ENCODE measurements at places on chromosomes 7 and 10.

GRCh38 chr7:110940756-110941155 lies 150.2 kb upstream of the LRRN3 start:
- DNase-seq, result no peak

GRCh38 chr7:91634485-91635177 lies 245.9 kb downstream of the MTERF1 start:
- DNase-seq, result no peak

DNA sequence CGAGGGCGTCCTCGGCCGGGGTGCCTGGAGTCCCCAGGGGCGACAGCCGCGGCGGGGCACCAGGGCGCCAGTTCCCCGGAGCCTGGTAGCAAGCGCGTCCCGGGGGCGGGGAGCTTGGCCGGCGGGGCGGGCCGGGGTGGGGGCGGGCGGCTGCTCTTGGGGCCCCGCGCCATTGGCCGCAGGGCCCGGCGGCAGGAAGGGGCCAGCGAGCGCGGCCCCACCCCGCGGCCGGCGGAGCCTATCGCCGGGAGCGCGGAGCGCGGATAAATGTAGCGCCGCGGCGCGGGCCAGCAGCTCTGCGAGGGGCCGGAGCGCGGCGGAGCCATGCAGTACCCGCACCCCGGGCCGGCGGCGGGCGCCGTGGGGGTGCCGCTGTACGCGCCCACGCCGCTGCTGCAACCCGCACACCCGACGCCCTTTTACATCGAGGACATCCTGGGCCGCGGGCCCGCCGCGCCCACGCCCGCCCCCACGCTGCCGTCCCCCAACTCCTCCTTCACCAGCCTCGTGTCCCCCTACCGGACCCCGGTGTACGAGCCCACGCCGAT lies at the start of gene HHEX:
Gene HHEX (plus strand): TSS at position 293 of the 548 bp plus-strand sequence. CDS start 32 bp downstream, at position 325.
- DNase-seq, result no peak

GRCh38 chr7:152399344-152399743 lies 36.5 kb downstream of the KMT2C start:
- DNase-seq, result no peak

- no peak for DNase-seq
Observed at GRCh38 chr7:37718585-37718984, 35.0 kb downstream of the GPR141 start.

GRCh38 chr7:99235925-99236324 lies 28.0 kb upstream of the KPNA7 start:
- no peak for DNase-seq

GRCh38 chr7:50727711-50728110 lies 55.0 kb downstream of the GRB10 start:
- DNase-seq, result no peak

DNA sequence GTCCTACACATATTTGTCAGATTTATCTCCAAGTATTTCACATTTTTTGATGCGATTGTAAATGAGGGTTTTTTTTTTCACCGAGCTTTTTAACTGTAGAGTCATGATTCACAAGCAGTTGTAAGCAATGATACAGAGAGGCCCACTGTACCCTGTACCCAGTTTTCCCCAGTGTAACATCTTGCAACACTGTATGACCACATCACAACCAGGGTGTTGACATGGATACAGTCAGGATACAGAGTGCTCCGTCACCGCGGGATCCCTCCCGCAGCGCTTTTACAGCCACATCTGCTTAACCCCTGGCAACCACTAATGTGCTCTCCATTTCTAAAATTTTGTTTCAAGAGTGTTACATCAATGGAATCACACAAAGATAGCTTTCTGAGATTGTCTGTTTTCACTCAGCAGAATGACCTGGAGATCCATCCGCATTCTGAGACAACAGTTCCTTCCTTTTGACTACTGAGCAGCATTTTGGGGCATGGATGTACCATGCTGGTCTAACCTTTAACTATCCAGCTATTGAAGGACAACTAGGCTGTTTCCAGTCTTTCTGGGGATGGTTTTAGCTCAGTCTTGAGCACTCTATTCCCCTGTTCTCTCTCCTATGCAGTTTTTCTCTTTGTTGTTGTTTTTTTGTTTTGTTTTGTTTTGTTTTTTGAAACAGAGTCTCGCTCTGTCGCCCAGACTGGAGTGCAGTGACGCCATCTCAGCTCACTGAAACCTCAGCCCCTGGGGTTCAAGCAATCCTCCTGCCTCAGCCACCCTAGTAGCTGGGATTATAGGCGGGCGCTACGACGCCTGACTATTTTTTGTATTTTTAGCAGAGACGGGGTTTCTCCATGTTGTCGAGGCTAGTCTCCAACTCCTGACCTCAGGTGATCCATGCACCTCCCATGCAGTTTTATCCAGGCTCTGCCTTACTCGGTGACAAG lies 25.9 kb downstream of the GPRIN2 start:
- DNase-seq, result no peak

DNA sequence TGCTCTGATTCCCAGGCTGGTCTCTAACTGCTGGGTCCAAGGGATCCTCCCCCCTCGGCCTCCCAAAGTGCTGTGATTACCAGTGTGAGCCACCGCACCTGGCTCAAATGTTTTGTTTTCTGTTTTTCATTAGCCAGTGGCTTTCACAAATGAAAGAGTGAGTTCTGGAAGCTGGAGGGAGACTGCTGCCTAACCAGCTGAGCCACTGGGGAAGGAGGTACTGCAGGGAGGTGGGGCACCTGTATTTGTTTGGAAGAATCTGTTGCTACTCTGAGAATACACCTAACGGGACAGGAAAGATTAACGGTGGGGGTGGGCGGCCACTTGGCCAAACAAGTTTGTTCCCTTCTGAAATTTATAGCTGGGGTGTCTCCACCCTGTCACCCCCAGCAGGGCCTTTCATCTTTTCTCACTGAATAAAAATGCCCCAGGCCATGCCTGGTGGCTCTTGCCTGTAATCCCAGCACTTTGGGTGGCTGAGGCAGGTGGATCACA lies 4.7 kb downstream of the STOX1 start:
- DNase-seq, result no peak

DNA sequence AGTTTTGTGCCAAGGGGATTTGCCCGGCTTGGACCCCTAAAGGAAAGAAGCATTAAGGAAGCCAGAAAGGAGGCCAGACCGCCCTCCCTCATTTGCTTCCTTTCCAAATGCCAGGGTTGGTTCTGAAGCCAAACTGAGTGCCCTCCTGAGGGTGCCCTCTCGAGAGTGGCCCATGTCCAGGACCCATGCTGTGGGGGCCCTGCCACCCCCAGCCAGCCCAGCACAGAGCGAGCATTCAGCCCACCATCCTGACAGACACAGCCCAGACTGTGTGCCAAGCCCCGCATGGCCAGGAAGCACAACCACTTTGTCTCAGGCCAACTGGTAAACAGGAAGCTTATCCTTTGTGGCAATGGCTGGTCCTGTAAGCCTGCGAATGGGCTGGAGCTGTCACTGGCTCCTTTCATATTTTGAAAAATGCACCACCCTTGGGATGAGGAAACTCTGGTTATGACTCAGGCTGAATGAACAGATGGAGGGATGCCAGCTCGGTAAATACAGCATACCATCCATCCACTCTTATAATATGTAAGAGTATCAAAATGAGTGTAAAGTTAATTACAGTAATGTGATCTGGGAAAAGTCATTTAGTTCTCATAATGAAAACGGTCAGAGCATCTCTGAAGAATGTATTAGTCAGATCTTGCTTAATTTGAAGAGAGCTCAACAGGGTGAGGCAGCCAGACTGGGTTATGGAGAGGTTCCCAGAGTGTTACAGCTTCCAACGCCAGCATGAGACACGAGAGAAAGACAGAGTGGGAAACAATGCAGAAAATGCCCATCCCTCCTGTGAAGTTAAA lies 65.0 kb downstream of the STK17A start:
- DNase-seq, result peak; percentile 75

- DNase-seq, result no peak
Observed at GRCh38 chr7:14793151-14793550, 109.4 kb downstream of the DGKB start.

GRCh38 chr7:128145191-128145590 lies 95.9 kb upstream of the LEP start:
- no peak for DNase-seq

GRCh38 chr10:103529539-103529938 lies 36.0 kb downstream of the NEURL1 start:
- no peak for DNase-seq

DNA sequence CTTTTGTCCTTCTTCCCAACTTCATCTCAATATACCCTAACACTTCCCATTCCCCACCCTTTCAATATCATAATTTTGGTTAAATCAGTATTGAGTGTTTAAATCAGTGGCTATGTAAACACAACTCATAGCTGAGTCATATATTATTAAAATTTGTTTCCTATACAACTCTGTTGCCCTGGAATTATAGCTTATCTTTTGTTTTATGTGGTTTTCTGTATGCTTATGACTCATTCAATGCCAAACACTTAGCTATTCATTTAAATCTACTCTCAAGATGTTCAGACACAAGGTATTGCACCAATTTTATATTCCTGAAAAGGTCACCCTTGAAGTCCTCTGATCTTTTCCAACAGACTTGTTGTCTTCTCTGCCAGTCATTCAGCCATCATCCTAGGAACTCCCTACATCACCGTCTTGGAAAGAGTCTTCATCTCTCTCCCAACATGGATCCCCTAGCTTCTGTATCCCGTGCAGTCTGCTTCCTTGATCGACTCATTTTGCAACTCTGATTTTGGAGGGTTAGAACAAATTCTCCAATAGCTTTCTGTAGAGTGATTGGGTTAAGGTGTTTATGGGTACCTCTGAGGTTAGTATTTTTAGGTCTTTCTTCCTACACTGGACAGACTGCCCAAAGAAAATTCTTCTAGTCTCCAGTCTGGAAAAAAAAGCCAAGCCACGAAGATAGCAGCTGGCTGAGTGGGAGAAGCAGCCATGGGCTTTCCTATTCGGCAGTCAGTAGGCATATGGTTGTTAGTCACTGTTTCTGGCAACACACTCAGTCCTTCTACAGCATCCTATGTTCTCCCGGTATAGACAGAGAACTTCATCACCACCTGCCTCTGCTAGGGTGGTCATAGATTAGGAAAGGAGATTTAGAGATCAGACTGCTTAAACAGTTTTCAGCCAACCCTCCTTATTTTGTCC lies 102.1 kb downstream of the CRPPA start:
- no peak for DNase-seq

GRCh38 chr7:27188386-27189294 lies 3.6 kb upstream of the HOXA11 start:
- no peak for DNase-seq

GRCh38 chr10:36114141-36114540 lies 472.0 kb upstream of the FZD8 start:
- DNase-seq, result no peak

- DNase-seq, result no peak
Observed at GRCh38 chr7:27442455-27442854, 199.9 kb downstream of the EVX1 start.

DNA sequence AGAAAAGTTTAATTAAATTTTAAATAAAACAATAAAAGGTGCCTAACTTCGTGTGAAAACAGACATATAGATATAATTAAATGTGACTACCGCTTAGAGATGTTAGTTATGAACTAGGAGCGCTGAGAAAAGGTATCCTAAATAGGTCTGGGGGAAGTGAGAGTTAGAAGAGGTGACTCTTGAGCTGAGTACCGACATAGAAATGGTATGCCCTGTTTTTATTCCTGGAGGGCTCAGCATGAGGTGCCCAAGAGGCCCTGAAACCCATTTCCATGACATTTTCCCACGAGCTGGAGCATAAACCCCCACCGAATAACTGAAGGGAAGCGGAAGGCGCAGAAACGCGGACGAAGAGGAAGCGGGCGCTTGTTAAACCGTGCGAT lies 433 bp upstream of the STARD3NL start:
- DNase-seq, result no peak

DNA sequence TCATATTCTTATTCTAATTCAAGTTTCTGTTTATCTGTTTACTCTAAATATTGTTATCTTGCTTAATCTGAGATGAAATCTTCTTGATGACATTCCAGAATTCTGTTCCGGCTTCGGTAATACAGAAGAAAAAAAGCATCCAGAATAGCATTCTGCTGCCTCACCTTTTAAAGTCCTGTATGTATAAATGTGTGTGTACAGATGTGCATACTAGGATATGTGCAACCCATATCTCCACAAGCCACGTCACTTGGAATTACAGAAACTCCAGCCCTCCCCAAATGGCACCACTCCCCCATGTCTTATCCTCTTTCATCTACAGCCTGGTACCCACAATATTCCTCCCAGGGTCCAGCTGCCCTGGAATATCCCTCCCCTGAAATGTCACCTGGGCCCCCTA lies 27.9 kb upstream of the USP6NL start:
- DNase-seq, result no peak

DNA sequence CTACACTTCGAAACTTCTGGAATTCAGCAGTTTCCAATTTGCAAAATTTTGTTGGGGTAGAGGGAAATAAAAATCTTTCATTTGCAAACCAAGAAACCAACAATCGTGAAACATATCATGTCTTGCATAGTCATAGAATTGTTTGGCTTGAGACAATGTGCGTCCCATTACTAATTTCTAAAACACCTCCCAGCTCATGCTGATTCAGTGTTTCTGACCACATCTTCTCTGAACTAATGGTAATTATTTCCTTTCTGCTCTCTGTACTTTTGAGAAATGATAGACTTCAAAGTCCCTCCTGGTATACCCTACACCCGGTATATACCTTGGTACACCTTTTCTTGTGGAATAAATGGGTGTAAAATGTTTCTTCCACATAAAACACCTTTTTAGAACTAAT lies 41.8 kb upstream of the TSPAN13 start:
- no peak for DNase-seq

DNA sequence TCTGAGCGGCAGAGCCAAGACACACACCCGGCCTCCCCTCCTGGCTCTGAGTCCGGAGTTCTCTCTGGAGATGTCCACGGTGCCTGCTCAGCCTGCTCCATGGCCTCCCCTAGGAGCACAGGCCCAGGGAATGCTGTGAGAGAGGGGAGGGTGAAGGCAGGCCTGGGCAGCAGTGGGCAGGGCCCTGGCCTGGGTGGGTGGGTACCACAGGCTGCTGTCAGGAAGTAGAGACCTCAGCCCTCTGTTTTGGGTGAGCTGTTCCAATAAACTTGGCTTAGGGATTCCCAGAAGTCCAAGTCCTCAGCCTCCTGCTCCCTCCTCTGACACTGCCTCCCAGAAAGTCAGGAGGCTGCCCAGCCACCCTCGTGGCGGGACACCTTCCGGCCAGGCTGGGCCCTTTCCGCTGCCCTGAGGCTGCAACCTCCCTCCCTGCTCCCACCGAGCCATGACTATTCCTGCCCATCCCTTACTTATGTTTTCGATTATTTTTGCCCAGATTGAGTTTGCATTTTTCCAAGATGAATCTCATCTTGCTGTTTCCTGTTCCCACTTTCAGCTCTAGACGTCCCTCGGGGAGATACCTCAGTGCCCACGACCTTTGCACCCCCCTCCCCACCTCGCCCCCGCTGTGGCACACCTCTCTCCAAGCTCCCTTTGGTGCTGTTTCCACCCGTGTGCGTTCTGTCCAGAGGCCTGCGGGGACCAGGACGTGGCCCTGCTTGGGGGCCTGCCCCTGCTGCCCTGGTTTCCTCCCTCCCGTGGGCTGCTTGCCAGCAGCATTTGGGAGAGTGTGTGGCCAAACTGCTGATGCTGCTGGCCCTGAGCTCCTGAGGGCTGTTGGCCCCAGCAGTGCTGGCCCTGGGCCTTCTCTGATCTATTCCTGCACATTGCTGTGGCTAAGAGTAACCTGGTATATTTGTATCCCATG lies 5.8 kb upstream of the POLM start:
- DNase-seq, result no peak

Data from stimulated activated CD4-positive, alpha-beta T cell treated with anti-CD3 and anti-CD28 coated beads, Interleukin-1b, Interleukin-23, amount 100 ng/mL, for 48 hours (primary cell).